ENCODE measurements at places on chromosomes 12 and 14. TPM values are rescaled to one million over a fixed set of nuclear protein-coding genes. Genes with fewer than 3 reads are reported as not detected.

DNA sequence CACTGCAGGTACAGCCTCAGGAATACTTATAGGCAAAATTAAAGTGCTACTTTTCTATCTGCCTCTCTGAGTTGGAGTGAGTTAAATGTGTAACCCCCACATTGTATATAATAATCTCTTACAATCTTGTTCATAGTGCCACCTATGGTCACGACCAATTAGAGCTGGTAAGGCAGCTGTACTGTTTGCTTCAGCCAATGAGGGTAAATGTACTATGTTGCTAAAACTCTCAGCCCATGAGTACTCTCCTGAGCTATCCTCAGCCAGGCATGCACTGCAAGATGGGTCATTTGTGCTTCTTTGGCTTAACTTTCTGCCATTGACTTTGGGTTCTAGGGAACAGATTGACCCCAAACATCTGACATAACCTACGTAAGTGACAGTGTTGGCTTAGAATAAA lies 15.0 kb upstream of the MDM2 start:
- DNase-seq, result no peak

GRCh38 chr14:57519043-57519442 lies 25.4 kb upstream of the CCDC198 start:
- DNase-seq, result no peak

- no peak for DNase-seq
These were observed 126.4 kb downstream of the RIMBP2 start for GRCh38 chr12:130589540-130590317.

Gene IL22
- 1.0 TPM for total RNA-seq

DNA sequence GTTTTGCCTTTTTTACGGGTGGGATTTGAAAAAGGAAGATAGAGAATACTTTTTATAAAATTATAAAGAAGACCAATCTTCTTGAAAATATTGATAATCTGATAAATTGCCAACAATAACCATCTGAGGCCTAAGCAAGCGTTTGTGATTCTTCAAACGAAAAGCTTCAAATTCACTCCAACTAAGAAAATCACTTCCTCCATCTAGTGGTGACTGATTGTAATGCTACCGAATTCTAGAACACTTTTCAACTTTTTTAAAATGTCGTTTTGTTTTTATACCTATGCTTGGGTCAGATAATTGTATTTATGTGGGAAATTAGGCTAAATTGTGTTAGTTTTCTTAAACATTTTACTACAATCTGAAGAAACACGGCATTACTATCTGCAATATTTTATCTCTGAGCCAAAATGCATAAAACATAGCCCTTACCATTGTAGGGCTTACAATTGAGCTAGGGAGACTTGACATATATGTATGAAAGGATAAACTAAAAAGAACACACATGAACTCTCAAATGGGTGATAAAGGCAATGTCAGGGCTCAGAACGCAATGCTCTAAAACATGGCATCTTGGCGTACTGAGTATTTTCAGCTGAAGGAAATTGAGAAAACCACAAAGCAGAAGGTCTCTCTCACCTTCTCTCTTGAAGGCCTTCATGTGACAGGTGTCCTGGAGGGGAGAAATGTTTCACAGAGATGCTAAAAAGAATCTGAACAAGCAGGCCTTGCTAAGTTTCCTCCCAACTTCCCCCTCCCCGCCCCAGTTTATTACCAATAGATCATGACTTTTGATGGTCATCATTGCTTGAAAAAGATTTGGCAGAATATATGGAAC lies 36.8 kb upstream of the G2E3 start:
- DNase-seq, result no peak

Gene USP44
- 1.8 TPM for total RNA-seq

Data from natural killer cell treated with Interleukin-12 subunit alpha and Interleukin-12 subunit beta and Interleukin-15 and Interleukin-18, amount 100 ng/mL, for 72 hours (primary cell).